ENCODE measurements at places on chromosomes 2 and 18.

DNA sequence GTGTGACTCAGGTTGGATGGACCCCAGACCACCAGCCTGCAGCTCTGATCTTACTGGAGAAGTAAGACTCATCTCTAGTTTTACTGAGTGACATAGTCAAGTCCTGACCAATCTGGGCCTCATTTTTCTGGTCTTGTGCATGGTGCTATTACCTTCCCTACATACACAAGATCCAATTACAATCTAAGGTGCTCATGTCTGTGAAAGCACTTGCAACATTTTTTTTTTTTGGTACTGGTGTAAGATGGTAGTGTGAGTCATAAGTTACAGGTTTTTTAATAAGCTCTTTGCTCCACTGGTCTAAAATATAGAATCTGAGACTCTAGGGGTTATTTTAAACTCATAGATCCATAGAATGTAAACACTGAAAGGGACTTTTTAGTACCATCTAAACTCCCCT lies 117.3 kb upstream of the EFEMP1 start:
- no peak for DNase-seq

- no peak for DNase-seq
These were observed 82.4 kb downstream of the AAK1 start for GRCh38 chr2:69561101-69561500.

- DNase-seq: no peak
These were observed 200.5 kb downstream of the CPS1 start for GRCh38 chr2:210756855-210757254.

GRCh38 chr18:44740000-44740399 lies 59.3 kb downstream of the SETBP1 start:
- DNase-seq: no peak

- no peak for DNase-seq
These were observed 29.0 kb downstream of the SLC1A4 start for GRCh38 chr2:65018141-65018582.

GRCh38 chr2:173955004-173955403 lies 10.2 kb downstream of the SP3 start:
- no peak for DNase-seq

GRCh38 chr2:237597196-237598145 lies 6.9 kb upstream of the RAB17 start:
- DNase-seq: no peak

GRCh38 chr2:11855064-11855760 lies 108.8 kb downstream of the LPIN1 start:
- no peak for DNase-seq

DNA sequence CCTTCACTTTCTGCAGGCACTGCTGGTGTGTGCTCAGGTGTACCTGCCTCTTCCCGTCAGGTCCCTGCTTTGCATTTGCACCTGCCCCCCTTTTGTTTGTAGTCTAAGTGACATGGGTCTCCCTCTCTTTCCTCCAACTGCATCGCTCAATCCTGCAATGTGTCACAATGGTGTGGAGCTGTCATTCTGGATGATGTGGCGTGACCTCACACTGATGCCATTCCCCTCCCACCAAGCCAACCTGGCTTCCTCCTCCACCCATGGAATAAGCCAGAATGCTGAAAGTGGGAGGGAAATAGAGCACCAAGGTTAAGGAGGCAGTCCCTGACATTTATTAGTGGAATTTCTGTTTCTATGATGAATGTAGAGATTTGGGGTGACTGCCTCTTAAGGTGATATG lies 156.7 kb downstream of the ZBTB7C start:
- no peak for DNase-seq

GRCh38 chr2:96324721-96325040 lies 436 bp upstream of the ITPRIPL1 start:
- DNase-seq: no peak

DNA sequence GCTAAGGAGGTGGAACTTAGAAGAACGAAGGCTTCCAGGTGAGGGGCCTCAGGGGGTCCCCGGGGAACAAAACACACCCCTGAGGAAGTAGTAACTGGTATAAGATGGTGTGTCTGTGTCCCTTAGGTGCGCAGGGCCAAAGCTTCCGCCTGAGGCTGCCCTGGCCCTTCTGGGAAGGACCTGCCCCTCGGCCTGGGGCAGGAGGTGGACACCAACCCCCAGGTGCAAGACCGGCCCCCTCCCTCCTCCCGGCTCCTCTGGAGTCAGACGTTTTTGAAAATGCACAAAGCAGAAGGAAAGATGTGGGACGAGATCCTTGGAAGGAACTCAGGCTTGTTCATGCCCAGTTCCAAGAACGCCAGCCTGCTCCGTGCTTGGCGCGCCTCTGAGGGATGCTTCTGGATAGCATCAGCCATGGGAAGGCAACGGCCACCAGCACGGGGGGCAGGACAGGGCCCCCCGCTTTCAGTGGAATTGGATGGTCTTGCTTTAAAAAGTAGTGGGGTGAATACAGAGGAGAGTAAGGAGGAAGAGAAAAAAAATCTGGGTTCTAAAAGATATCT lies 37.5 kb downstream of the MYT1L start:
- no peak for DNase-seq

DNA sequence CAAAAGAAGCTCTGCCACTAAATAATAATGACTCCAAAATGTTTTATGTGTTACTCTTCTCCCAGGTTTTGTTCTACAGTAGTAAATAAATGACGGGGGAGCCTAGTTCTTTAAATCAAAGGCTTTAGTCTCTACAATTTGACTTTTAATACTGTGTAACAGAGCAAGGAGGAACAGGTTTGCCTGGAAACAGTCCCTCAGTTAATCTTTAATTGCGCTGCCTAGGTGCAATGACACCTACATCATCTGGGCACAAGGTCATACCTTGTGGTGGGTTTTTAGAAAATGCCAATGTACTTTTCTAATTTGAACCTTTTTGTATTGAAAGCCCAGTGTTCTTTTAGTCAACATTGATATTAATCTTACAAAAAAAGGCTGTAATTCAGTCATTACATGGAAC lies 287.3 kb upstream of the SETBP1 start:
- DNase-seq: no peak

DNA sequence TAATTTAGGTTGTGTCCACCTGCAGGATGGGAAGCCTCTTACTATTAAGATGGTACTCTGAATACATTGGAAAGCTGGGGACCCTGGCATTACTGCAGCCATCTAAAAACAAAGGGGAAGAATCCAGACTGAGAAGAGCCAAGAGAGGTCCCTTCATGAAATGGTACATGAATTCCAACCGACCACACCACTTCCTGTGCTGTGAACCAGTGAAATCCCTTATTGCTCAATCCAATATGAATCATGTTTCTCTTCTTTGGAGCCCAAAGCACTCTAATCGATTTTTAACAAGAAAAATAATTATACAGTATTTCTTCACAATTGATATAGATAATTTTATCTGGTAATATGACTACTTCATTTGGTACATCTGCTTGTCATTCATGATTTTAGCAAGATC lies 479.7 kb upstream of the RAB6C start:
- DNase-seq: no peak

DNA sequence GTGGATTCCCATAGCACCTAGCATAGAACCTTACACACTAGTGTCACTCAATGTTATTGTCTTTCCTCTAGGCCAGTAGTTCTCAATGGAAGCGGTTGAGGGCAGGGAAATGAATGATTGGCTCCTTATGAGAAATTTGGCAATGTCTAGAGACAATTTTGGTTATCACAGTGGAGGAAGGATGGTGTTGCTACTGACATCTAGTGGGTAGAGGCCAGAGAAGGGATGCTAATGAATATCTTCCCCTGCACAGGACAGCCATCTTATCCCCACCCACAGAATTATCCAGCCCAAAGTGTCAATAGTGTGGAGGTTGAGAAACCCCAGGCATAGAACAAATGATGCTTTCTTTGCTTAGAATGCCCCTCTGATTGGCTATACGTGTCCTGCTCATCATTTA lies 15.8 kb downstream of the C18orf63 start:
- no peak for DNase-seq

- no peak for DNase-seq
These were observed at the start of gene UNC80 for GRCh38 chr2:209771474-209772289. TSS of gene UNC80 (plus strand) at chr2:209771832. CDS start at chr2:209772073, 241 bp downstream.

DNA sequence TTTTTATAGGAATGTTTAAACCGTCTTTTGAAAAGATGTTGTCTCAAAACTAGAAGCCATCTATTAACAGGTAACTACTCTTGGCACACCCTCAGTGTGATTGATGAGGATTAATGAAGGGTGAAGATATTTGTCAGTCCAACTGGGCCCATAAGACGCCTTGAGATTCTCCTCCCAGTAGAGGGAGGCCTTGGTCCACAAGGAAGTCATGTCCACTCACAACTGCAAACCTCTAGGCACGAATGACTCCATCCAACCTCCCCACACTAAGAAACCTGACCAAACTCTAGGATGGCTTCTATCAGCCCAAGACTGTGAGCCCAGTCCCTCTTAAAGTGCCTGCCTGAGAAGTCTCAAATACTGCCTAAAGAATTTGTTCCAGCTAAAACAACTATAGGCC lies 19.2 kb upstream of the GRP start:
- DNase-seq: no peak

GRCh38 chr18:22441638-22442037 lies 23.9 kb upstream of the CTAGE1 start:
- DNase-seq: no peak

DNA sequence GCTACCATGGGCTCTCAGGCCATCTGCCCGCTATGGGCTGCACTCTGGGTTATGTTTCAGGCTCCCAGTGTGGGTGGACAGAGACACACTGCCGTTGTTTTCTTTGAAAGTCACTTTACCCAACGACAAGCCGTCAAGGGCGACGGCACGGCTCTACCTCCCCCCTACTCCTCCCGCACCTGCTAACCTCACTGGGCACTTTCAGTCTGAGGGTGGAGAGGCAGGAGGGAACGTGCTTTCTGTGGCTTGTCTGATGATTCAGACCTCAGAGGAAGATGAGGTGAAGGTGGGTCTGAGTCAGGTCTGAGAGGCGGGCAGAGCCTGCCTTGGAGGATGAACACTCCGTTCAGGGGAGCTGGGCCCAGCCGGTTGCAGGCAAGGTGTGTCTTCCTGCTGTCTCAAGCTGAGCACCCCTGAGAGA lies 147.6 kb upstream of the HDAC4 start:
- peak; percentile 30 for DNase-seq

Measured in CD4-positive, alpha-beta T cell treated with Interleukin-6 at 100 ng/mL for 8 hours (primary cell).